ENCODE measurements at places on chromosomes 2 and 18. TPM values are rescaled to one million over a fixed set of nuclear protein-coding genes. Genes with fewer than 3 reads are reported as not detected.

Gene ARHGAP25
- total RNA-seq: 11.0 TPM

Gene TMEFF2
- total RNA-seq: 0.47 TPM

Gene CYS1
- 4.1 TPM for total RNA-seq

Gene EMX1
- not detected for total RNA-seq

- DNase-seq: no peak
These were observed 6.7 kb downstream of the PELI1 start for GRCh38 chr2:64137567-64137966.

DNA sequence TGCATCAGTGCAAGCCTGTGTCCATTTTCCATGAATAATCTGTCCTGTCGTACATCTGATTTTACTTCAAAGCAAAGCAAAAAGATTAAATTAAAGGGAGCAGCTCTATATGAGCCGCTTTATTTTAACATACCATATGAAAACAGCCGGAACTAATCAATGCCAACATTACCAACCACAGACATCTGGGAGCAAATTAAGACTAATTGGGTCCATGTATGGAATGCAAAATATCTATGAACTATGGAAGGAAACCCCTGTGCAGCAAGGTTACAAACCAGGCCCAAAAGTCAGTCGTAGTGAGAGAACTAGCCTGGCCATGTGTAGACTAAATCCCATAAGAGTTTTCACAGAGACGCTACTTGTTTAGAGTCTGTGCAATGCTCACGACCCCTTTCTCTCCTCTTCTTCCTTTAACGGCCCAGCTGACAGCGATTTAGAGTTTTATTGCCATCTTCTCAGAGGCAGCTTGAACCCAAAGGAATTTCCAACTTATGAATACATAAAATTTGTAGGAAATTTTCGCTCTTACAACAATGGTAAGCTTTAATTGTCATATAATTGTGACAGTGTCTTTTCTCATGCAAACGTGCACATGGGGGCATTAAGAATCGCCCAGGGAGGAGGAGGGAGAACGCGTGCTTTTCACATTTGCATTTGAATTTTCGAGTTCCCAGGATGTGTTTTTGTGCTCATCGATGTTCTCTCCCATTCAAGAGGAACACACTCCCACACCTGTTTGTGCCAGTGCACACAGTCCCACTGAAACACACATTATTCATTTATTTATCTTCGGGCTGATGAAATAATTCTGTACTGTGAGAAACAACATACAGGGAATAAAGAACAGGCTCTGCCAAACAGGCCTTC, 52.9 kb upstream of the RPL31 start:
- no peak for DNase-seq

DNA sequence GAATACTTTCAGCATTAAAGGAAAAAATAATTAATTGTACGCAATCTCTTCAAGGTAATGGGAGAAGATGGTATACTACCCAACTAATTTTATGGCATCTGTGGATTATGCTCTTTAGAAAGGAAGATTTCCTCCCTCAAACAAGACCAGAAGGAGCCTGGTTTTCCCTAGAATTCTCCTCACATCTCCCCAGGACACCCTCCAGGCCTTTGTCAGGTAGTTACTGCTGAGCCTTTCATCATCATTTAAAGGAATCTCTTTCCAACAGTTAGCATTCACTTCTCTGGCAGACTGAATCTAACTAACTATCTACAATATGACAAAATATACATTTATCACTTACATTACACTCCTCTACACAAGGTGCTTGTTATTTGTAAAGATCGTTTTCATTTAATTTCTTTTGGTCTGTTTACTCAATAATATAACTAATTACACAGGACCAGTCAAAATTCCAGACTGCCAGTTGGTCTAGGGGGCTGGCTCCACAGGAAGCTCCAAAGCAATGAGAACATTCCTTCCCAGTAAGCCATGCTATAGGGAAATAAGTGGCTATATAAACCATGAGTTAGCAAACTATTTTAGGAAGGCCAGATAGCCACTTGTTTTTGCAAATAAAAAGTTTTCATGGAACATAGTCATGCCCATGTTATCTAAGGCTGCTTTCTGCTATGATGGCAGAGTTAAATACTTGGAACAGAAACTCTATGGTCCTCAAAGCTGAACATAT, 19.1 kb downstream of the ZNF24 start:
- no peak for DNase-seq

DNA sequence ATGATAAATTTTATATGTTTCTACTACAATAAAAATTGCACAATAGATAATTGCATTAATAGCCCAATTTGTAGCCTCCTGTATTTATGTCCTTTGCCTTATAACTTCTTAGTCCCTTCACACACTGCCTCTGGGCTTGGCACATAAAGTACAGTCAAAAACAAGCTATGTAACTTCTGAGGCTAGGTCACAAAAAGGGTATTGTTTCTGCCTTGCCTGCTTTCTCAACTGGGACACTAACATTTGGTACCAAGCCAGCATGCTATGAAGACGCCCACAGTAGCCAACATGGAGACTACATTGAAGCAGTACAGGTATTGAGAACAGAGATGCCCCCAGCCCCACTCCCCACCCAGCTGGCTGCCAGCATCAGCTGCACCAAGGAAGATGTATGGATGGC, 5.4 kb upstream of the SLC3A1 start:
- no peak for DNase-seq

GRCh38 chr18:1917569-1917968, 653.7 kb downstream of the METTL4 start:
- no peak for DNase-seq

DNA sequence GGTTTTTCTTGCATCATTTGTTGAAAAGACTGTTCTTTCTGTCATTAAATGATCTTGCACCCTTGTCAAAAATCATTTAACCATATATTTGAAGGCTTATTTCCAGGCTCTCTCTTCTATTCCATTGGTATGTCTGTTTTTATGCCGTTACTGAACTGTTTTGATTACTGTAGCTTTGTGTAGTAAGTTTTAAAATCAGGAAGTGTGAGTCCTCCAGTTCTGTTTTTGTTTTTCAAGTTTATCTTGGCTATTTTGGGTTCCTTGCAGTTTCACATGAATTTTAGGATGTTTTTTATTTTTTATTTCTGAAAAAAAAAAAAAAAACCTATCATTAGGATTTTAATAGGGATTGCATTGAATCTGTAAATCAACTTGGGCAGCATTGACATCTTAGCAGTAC, 39.0 kb downstream of the SLC39A10 start:
- DNase-seq: no peak

DNA sequence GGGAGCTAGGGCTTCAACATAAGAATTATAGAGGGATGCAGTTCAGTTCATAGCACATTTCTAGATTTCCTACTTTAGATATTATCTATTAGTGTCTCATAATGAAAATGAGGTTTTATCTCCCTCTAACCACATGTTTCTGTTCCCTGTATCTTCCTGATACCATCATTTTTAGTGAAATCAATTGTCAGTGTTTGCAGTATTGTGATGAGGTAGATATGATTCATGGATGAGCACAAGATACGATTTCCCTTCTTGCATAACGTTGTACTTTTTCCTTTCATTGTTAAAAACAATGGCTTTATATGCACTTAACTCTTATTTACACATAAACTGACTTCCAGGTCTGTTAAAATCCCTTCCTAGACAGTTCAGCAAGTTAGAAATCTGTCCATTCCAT, 211.4 kb downstream of the ZBTB7C start:
- no peak for DNase-seq

DNA sequence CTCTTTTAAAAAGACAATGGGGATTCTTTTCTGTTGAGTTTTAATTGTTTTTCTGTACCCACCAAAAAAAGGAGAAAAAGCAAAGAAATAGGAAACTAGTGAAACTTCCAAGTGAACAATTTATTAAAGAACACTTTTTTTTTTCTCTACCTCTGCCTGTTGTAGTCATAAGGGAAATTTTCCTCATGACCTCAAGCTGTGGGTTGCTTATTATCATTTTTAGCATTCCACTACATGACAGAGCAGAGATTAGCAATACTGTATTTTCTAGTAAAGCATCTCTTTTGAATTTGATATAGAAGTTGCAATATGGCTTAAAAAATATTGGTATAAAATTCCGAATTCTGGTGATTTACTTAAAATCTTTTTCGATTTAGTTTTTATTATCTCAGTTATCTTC, 87.9 kb upstream of the LRRTM1 start:
- DNase-seq: no peak

- no peak for DNase-seq
These were observed 56.2 kb upstream of the DYNC1I2 start for GRCh38 chr2:171630812-171631626.

GRCh38 chr18:33212363-33212762, 228.2 kb downstream of the CCDC178 start:
- no peak for DNase-seq

Data from left cardiac atrium (tissue), 4 donors.